Activated gamma-delta T cell treated with Interleukin-2 at 50 U/mL for 16 hours (primary cell): ENCODE measurements at places on chromosomes 3 and 15.

- no peak for DNase-seq
These were observed 13.8 kb downstream of the RPL39L start for GRCh38 chr3:187125319-187126031.

GRCh38 chr3:127692501-127693335 is 20.0 kb downstream of the ABTB1 start:
- no peak for DNase-seq

- DNase-seq, result no peak
These were observed 278.9 kb downstream of the KLF13 start for GRCh38 chr15:31605467-31605931.

- no peak for DNase-seq
These were observed 1.3 kb downstream of the GATM start for GRCh38 chr15:45376967-45377608.

DNA sequence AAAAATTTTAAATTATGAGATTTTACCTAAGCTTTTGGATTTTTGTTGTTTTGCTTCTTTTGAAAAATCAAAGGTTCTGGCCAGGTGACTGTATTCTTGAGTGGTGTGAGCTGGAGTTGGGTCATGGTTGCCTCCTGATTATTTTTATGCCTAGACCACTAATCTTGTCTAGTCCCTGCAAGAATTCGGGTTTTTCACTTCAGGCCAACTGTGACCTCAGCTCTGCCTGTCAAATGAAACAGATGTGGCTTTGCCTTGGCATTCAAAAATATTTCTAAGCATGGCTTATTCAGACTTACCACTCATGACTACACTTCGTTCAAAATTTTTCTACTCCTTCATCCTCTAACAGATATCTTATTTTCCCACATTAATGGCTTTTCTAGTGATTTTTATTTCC is 25.4 kb upstream of the CDV3 start:
- no peak for DNase-seq

DNA sequence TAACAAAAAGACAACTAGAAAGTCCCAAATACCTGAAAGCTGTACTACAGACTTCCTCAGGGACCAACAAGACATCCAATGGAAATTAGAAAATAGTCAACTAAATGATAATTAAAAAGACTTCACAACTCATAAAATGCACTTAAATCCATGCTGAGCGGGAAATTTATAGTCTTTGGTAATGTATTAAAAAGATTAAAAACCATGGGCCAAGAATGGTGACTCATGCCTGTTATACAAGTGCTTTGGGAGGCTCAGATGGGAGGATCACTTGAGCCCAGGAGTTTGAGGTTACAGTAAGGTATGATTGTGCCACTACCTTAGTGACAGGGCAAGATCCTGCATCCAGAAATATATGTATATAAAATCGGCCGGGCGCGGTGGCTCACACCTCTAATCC is 45.0 kb downstream of the CPEB1 start:
- no peak for DNase-seq

DNA sequence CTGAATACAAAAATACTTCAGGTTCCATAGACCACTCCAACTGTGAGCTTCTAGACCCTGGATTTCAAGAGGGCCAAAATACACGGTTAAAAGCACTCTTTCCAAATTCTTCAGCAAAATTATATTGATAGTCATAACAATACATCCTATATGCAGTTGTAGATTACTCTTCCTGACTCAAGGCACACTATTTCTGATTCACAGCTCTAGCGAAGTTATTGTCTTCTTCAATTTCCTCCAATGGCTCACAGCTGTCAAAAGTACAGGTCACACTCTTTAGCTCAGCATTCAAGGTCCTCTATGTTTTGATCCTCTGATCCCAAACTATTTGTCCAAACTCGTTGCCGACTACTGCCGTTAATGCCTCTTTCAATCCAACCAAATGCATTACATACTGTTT is 13.5 kb upstream of the CCDC80 start:
- no peak for DNase-seq

DNA sequence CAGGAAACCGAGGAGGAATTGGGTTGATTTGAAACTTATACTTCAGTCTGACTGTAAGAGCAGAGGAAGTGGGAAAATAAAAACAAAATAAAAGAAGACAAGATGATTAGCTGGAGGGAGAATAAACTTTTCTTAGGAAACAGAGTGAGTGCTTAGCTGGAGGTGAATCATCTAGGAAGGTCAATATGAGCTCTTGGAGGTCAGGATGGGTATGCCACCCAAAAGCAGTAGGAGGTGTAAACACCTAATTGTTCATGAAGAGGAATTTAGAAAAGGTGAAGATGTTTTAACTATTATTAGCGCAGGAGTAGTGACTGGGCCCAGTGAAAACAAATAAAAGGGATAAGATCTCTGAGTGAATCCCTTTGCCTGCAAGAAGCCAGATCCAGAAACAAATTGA is 39.9 kb upstream of the ARL14 start:
- no peak for DNase-seq

DNA sequence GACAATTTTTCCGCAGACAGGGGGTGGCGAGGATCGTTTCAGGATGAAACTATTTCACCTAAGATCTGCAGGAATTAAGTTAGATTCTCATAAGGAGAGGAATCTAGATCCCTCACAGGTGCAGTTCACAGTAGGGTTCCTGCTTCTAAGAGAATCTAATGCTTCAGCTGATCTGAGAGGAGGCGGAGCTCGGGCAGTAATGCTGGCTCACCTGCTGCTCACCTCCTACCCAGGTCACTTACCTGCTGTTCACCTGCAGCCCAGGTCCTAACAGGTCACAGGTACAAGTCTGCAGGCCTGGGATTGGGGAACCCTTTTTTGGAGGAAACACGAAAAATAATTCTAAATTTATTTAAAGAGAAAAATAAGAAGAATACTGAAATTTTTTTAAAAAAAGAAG is 406.8 kb downstream of the MCTP2 start:
- no peak for DNase-seq

- no peak for DNase-seq
These were observed 852.0 kb downstream of the FHIT start for GRCh38 chr3:60399292-60399691.

DNA sequence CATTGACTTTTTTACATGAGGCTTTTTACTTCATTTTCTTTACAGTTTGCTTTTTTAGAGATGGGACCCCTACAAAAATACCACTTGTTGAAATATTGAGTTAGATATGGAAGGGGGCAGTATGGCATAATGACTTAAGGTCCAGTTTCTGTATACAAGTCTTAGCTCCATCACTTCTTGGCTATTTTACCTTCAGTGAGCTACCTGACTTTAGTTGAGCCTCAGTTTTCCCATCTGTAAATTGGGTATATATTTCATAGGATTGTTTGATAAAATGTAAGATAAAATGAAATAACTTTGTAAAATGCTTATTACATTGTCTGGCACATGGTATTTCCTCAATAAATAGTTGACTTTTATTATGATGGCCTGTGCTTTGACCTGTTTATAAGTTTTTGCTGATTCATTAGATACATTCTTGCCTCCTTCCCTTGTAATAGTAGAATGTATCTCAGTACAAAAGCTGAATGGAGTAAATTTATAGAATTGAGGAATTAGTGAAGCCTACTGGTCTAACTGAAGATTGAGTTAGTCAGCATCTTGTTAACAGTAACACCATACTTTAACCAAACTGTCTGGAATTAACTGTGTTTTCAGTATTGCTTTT is 27.6 kb downstream of the TBC1D23 start:
- DNase-seq, result no peak

DNA sequence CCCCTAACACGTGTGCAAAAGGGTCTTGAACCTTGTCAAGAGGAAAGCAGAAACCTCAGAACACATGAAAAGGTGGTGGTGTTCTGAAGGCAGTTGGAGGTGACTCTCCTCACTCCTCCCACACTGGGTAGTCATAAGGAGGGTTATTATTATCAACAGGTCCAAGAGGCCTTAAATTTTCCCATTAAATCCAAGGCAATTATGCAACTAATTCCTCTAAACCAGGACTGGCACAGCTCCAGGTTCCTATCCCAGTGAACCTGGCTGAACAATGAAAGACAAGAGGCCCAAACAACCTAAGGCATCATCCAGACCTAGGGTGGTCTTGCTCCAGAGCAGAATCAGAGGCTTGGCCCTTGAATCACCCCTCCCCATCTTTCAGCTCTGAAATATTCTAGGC is 15.0 kb downstream of the MYLK start:
- no peak for DNase-seq

GRCh38 chr3:114242947-114243346 is 5.6 kb upstream of the ZNF80 start:
- no peak for DNase-seq

DNA sequence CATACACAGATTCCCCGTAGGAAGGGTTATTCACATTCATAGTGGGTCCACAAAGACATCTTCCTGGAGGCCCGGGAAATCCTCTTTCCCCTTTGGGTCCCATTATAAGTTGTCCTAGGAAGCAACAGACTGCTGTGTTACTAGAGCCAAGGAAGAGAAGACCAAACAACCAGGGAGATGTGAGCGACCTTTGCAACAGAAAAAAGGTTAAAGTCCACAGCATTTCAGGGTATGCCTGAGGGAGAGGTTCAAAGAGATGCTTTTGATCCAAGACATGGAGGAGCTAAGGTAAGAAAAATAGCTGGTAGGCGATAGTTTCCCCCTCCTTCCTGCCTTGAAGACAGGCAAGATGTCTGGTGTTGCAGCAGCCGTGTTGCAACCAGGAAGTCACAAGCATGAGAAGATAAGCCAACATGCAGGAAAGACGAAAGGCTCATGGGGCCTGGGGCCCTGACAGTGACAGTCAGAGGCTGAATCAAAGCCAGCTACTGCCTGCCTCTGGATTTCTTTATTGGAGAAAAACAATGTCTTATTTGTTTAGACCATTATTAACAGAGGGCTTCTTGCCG is 30.9 kb downstream of the EAF1 start:
- no peak for DNase-seq

DNA sequence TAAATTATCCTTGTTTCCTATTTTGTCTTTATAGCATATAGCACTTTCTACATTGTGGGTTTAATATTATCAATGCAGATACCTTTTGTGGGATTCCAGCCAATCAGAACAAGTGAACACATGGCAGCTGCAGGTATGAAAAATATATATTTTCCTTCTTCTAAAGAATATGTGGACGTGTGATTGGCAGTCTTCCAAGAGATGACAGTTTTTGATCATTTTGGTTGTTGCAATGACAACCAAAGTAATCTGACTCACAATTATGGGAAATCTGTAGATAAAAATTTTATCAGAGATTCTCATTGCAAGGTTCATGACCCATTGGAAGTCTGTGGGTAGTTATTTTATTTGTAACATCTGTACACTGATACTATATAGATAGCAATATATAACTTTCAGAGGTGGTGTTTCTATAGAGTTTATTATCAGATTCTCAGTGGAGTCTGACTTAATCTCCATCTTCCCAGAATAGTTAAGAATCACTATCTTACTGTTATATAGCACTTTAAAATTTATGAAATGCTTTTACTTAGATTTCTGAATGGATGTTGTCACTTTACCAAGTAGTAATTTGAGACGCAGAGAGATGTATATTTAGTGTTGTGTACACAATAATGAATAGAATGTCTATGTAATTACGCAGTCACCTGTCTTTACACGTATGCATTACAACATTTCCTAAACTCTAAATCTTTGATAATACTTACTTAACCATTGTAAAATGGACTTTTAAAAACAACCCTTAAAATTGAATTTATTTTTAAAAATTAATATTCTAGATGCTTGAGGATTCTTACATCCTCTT is 82.5 kb downstream of the STT3B start:
- DNase-seq, result no peak

- DNase-seq, result no peak
These were observed 165.5 kb upstream of the CBLB start for GRCh38 chr3:106034313-106034712.

DNA sequence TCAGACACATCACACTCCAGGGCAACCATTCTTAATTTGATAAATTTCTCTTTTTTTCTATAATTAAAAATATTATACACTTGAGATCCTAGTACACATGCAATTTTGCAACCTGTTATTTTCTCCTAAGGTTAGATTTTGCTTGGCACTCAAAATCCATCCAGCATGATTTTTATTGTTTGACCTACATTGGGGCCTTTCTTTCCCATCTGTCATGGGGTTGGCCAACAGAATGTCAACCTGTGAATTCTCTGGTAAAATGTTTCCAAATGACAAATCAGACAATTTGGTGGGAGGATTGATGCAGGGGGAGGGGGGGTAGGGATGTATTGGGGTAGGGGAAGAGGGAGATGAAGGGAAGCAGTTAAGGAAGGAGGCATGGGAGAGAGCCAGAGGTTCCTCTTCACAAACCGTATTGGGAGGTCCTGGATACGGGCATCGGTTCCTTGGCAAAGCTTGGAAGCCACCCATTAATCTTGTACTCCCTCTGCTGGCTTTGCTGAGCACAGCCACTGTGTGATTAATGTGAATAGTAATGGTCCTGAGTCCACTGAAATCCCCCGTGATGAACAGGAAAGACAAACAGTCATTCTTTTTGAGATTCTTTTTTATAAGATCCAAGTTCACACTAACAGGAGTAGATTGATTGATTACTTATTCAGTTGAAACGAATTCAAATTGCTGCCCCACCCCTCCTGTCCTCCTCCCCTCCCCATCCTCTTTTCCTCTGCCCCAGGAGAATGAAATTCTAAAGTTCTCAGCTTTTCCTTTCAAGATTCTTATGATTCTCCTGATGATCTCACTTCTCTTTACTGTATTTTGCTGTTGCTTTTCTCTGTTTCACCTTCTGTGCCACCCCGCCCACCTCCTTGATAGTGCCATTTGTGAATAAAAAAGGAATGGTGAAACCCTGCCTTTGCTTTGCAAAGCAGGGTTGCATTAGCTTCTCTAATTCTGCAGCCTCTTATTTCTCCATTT is 82.2 kb upstream of the SLC25A26 start:
- no peak for DNase-seq

GRCh38 chr15:97961067-97961954 is 808 bp downstream of the ARRDC4 start:
- DNase-seq, result no peak

DNA sequence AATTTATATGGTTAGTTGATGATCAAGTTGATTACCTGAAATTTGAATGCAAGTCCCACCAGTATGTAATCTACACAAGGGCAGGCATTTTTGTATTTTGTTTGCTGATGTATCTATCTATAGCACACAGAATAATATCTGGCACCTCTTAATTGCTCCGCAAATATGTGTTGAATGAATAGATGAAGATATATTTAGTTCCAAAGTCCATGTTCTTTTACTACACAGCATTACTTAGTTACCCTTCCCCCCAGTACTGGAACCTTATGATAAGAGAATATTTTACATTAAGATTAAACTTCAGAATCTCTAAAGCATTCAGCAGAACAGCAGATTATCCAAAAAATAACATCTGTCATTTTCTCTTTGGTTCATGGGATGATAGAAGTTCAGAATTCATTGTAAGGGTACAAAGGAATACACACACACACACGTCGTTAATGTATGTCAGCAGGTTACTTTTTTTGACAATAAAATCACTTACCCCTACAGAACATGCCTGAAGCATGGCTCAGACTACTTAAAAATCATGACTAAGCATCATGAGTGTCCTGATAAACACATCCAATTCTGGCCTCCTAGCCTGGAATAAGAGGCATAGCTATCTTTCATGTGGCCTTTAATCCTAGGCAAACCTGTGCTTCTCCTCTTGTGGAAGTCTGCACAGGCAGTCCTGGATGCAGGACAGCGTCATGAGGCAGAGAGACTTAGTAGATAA is 148.9 kb upstream of the TBC1D5 start:
- DNase-seq, result no peak
